Foreskin fibroblast (primary cell): ENCODE measurements at places on chromosomes 1 and 21.

DNA sequence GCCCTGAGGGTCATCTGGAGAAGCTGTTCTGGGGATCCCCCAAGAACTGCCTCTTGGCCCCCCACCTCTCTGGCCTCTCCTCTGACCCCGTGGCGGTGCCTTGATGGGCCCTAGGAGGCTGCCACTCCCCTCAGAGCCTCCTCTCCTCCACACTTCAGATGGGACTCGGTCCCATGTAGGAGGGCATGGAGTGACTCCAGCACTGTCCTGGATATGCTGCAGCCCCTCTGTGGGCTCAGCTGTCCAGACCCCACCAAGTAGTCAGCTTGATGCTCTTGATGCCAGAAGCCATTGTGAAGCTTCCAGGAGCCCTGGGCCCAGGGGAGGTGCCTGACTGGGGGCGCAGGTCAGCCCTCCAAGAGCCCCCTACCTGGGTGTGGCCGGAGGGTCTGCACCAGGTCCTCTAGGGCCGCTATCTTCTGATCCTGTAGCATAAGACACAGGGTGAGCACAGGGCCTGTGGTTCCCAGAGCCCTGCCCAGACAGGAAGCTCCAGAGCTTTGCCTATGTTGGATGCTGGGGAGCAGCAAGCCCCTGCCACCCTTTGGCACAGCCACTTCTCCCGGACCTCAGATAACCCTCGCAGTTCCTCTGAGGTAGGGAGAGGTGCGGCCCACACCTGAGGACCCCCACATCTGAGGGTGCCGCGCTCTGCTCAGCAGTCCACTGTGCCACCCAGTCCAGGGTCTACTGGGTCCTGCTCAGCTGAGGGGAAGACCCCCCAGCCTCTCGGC is 9.2 kb downstream of the UBXN11 start:
- no peak for DNase-seq

DNA sequence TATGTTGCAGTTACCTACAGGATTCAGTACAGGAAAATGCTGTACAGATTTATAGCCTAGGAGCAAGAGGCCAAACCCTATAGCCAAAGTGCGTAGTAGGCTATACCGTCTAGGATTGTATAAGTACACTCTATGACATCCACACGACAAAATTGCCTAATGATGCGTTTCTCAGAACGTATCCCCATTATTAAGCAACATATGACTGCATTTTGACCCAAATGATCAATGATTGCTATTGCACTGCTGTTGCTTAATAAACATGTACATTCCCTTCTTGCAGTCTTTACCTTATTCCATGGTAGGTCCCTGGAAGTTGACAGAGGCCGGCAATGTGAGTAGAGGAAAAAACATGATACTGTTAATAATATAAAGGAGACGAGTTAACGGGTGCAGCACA is 33.0 kb downstream of the LRRC8C start:
- no peak for DNase-seq

GRCh38 chr21:41228006-41228370 is 60.0 kb downstream of the BACE2 start:
- DNase-seq = no peak

- no peak for DNase-seq
Measured at GRCh38 chr1:197600751-197601150, 174.5 kb downstream of the DENND1B start.

GRCh38 chr1:51058858-51059257 is 43.2 kb upstream of the C1orf185 start:
- peak; percentile 7 for DNase-seq

- peak; percentile 89 for DNase-seq
Measured at GRCh38 chr1:172906778-172907592, 143.8 kb downstream of the TNFSF18 start.

- DNase-seq = peak; percentile 25
Measured at GRCh38 chr1:186093437-186093836, 281.6 kb downstream of the TPR start.

GRCh38 chr1:115314765-115315164 is 23.3 kb downstream of the NGF start:
- DNase-seq = peak; percentile 45

- DNase-seq = no peak
Measured at GRCh38 chr1:193367863-193368262, 181.4 kb upstream of the B3GALT2 start.

DNA sequence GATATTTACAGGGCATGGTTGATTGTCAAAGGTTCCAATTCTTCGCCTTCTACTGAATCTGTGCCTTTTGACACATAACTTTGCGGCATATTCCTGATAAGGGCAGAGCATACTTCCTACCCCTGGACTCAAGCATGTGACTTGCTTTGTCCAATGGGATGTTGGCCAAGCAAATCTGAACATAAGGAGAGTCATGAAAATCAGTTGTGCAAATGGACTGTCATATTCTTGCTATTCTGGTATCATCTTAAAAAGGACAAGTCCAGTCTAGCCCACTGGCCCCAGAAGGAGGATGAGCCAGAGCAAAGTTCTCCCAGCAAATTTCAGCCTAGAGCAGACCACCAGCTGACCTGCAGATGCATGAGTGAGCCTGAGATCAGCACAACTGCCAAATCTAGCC is 41.0 kb upstream of the MUTYH start:
- DNase-seq = no peak

DNA sequence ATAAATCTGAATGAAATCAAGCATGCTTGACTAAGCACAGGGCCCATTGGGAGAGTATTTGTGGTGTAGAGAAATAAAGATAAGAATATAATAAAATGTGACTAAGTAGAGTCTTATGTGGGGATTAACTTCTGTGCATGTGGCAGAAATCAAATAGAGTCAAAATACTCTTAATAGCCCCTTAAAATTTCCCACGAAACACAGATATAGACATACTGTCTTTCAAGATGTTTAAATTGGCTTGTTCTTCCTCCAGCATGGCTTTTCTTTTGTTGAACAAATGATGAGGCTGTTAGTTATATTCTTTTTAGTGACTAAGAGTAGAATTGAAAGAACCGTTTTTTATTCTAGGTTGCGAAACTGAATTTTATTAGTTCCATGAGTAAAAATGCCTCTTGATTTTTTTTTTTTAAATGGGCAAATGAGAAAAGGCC is 112.3 kb downstream of the RPS6KC1 start:
- DNase-seq = peak; percentile 14

GRCh38 chr1:111484391-111485026 is 10.7 kb downstream of the C1orf162 start:
- no peak for DNase-seq

DNA sequence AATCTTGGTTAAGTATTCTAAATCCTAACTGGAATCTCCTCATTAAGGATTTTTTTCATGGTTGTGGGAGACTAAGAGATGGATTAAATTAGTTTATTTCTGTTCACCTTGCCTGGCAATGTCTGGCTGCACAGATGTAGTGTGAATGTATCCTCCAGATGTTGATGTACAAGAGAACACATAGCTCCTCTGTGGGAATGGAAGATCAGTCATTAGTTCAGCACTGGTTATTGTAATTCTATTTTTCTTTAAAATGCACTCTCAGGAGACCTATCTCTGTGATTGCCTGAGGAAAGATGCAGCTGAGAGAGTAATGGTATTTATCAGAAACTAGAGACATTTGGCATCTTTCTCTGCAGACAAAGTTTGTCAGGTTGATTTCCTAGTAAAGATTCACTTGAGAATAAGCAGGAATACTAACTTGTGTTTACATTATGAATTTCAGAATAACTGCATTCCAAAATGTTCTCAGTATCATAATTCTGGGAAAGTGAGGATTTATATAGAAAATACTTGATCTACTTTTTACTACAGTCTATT is 178.6 kb downstream of the GIPC2 start:
- no peak for DNase-seq

GRCh38 chr1:55812281-55812680 is 597.1 kb upstream of the USP24 start:
- DNase-seq = no peak

- no peak for DNase-seq
Measured at GRCh38 chr1:154851392-154852177, 18.5 kb downstream of the KCNN3 start.

- DNase-seq = no peak
Measured at GRCh38 chr1:181458419-181458818, 24.9 kb upstream of the CACNA1E start.

GRCh38 chr1:167060141-167061072 is 29.8 kb downstream of the GPA33 start:
- no peak for DNase-seq

GRCh38 chr1:41784531-41785274 is 134.0 kb downstream of the HIVEP3 start:
- DNase-seq = peak; percentile 50

- peak; percentile 2 for DNase-seq
Measured at GRCh38 chr1:39525366-39526165, 34.1 kb downstream of the BMP8A start.

- DNase-seq = peak; percentile 55
Measured at GRCh38 chr1:35319988-35320713, 51.6 kb downstream of the ZMYM4 start.

DNA sequence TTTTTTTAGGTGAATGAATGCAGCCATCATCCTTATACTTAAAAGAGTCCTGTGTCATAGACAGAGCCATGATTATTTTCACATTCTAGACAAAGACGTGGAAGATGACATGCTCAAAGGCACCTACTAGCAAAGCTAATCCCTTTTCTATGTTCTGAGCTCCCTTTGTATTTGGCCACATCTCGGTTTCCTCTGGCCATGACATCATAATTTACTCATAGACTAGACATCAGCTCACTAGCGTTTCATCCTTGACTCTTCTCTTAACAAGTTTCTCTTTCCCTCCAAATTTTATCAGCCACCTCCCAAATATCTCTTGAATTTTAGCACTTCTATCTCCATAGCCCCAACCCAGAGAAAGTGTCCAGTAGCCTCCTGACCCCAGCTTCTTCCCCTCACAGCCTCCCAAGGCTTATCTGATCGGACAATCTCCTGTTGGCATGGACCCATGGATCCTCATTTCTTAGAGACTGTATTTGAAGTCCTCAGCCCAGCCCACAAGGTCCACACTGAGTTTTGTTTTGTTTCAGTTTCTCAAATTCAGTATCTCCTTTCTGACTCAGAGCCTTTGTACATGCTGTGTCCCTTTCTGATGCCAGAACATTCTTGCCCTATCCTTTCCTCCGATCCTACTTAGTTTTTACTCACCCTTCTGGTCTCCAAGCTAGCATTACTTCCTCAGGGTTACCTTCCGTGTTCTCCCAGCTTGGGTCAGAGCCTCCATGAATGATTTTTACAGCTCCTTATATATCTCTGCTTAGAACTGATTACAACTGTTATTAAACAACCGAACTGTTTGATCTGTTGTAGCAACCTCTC is 33.0 kb upstream of the EPS8L3 start:
- DNase-seq = peak; percentile 49

- no peak for DNase-seq
Measured at GRCh38 chr1:4010814-4011605, 110.9 kb upstream of the C1orf174 start.

DNA sequence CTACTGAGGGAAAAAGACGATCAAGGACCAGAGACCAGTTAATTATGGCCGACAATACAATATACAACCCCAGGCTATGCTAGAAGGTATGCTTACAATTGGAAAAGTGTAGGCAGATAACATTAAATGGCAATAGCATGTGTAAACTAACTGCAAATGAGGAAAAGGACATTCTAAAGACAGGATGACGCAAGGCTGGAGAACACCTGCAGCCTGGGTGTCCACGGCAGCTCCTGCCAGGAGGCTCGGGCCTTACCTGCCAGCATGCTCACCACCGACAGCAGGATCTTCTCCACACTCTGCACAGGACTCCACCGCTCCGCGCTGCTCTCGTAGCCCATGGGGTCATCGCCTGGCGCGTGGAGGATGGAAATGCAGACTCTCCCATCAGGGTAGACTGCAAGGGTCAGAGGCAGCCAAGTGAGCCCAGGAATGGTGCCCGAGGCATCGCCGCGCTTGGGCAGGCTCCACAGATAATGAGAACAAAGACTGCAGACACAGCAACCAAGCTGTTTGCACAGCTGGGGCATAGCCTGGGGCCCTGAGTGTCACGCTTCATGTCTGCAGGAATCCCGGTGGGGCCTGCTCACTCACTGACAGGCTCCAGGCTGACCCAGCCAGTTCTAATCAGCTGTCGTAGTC is 28.2 kb downstream of the UBE2G2 start:
- no peak for DNase-seq

DNA sequence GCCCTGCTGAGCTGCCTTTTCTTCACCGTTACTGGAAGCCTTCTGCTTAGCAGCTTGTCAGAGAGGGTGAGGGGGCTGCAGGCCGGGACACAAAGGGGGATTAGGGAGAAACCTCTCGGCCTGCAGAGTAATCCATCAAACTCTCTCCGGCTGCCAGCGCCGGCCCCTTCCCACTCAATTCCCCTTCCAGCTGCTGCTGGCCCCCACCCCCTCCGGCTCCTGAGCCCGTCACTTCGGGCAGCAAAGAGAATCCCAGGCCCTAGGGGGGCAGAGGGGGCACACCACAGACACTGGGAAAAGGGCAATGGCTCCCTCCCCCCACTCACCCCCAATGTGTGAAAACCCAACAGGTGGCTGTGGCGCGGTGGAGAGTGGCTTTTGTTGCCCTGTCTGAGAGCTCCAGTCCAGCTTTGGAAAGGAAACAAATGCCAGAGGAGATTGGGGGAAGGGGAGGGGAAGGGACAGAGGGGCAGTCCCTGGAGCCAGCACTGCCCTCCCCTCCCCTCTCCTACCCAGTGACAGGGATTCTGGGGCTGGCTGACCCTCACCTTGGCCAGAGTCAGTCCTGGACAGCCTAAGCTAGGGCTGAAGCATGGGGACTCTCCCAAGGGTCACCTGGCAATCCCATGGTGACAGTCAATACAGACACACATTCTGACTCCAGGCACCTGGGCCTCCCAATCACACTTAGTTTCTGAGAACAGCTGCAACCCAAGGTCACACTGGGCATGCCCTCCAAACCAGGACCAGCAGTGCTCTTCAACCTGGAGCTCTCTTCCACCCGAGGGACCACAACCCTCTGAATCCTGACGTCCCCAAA is 9.5 kb downstream of the SLC45A3 start:
- no peak for DNase-seq

- DNase-seq = no peak
Measured at GRCh38 chr1:236239092-236239585, 42.6 kb downstream of the ERO1B start.

- DNase-seq = peak; percentile 40
Measured at GRCh38 chr1:96234299-96234698, 487.3 kb upstream of the PTBP2 start.

DNA sequence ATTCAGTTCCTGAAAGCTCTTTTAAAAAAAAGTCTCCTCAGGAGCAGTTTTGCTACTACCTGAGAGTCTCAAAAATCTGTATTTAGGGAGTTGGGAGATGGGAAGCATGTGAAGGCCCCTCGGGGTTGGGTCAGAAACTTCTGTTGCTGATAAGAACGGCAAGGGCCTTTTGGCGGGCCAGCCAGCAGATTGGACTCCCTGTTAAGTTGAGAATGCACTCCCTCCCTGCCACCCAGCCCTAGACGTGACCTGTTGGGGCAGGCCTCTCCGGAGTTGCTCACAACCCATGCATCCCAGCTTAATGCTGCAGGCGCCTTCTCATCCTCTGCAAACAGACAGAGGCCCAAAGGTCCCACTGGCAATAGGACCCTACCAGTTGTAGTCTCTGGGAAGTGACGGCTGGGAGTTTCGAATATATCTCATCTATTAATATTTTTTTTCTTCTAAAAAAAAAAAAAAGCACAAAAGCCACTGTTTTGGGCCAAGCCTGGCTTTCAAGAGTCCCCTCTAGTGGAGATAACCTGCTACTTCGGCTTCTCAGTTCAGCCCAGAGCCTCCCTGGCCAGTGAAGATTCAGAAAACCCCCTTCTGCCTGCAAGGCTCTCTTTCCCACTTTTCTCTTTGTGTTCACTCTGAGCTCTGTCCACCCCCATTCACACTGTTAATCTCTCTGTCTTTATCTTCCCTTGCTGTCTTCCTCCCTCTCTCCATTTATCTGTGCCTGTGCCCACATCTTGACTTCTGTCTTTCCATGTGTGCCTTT is 5.3 kb downstream of the PLXNA2 start:
- DNase-seq = peak; percentile 80
